ENCODE measurements at places on chromosomes 5 and 9.

GRCh38 chr5:172101547-172102217 is 86.3 kb downstream of the STK10 start:
- no peak for DNase-seq

DNA sequence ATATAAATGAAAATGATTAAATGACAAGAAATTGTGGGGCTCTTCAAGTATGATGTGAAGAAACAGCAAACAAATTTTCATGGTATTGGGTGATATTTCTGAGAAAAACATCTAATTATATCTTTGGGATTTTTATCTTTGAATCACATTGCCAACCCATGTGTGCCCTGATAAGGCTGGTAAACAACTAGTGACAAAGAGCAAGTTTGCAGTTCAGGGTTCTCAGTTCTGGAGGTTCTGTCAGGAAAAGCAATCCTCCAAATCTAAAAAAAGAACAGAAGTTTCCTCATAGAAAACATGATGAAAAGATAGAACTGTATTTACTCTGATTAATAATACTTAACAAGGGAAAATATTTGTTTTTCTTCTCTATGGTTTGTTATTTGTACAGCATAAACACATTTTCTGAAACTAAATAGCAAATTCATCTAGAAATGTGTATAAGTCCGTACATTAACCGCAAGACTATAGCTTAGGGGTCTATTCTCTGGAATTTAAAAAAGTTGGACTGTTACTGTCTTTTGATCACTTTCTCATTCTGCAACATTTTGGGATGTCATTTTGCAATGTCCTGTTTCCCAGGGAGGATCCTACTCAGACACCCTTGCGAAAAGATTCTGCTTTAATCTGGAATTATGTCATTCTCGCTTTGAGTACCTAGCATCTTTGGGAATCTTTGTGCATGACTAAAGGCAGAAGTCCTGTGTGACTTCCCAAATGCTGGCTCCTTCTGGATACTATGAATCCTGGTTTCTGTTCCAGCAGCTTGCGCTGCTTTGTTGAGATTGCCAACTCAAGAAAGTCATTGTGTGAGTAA is 308.5 kb downstream of the ADGRV1 start:
- DNase-seq = no peak

GRCh38 chr5:83251849-83252248 is 174.5 kb downstream of the XRCC4 start:
- DNase-seq = no peak

- DNase-seq = no peak
Measured at GRCh38 chr9:96514800-96515158, 64.8 kb downstream of the HABP4 start.

GRCh38 chr5:74446725-74447241 is 193.7 kb downstream of the ENC1 start:
- DNase-seq = no peak

DNA sequence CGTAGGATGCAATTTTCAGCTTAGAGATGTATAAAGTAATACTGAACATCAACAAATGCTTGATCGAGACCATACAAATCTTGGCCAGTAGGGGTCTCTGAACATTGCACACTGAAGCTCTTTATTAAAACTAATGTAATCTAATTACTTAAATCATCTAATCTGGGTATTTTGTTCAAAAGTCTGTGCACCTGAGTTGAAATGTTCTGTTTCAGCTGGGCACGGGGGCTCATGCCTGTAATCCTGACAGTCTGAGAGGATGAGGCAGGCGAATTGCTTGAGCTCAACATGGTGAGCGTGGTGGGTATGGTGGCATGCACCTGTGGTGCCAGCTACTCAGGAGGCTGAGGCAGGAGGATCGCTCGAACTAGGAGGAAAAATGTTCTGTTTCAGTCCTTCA is 41.0 kb downstream of the ESM1 start:
- DNase-seq = peak; percentile 1

DNA sequence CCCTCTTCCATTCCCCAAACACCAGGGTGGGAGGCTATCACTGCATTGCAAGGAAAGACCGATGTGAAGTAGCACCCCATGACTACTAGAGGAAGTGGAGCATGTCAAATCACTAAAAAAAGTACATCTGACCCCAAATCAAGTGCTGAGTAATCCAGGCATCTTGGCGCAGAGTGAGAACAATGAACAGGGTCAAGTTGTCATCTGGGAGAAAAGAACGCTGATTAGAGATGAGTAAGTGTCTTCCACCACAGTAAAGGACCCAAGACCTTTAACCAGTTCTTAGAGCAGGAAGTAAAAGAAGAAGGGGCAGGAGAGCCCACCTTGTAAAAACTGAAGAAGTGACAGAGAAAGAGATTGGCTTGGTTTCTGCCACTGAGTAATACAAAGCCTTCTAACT is 75.0 kb upstream of the RAD23B start:
- DNase-seq = no peak

- DNase-seq = no peak
Measured at GRCh38 chr5:80437326-80437725, 29.5 kb downstream of the ZFYVE16 start.

- no peak for DNase-seq
Measured at GRCh38 chr5:116358015-116358523, 216.6 kb downstream of the SEMA6A start.

- no peak for DNase-seq
Measured at GRCh38 chr5:125835293-125836172, 587.7 kb upstream of the GRAMD2B start.

DNA sequence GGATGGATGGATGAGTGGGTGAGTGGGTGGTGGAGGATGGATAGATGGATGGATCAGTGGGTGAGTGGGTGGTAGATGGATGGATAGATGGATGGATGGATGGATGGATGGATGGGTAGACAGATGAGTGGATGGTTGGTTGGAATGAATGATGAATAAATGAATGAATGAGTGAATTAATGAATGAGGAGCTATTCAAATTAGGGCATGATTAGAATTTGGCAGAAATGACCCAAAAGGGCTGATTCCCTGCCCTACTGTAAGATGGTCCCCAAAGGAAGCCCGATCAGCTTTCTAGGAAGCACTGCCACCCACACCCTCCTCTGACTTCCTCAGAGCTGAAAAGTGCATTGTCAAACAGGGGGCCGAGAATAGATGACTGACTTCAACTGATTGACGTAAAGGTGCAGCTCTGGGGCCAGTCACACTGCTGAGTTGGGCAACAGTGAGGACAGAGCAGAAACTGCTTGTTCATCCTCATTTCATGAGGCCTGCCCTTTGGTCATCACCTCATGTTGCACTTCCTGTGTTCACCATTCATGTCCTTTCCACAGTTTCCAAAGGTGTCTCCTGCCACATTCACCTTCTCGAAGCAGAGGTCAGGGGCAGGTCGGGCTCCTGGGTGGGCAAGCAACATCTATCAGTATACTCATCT is 34.3 kb downstream of the NIPAL4 start:
- DNase-seq = no peak

GRCh38 chr5:116068028-116068632 is 16.7 kb upstream of the COMMD10 start:
- peak; percentile 23 for DNase-seq

DNA sequence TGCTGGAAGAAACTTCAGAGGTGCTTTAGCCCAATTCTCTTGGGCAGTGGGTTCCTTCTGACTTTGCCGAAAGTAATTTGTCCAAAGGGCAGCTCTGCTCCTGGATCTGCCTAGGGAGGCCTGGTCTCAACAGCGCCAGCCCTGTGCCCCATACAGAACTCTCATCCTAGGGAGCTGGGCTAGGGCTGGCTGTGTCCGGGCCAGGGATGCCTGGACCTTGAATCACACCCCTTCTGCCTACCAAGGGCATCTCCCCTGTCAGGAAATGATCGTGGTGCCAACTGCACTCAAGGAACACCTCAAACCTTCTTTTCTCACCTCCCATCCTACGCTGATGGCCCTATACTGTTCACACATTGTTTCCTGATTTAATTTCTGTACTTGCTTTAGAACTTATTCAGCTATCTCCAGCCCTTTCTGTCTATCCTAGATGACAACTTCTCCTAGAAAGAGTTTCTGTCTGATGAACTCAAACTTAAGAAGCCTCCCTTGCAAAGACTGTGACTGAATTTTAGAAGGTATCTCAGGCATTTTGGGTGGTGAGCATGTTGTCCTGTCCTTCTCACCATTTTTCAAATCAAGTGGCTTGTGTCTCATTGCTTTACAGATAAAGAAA is 37.4 kb upstream of the NFIB start:
- no peak for DNase-seq

DNA sequence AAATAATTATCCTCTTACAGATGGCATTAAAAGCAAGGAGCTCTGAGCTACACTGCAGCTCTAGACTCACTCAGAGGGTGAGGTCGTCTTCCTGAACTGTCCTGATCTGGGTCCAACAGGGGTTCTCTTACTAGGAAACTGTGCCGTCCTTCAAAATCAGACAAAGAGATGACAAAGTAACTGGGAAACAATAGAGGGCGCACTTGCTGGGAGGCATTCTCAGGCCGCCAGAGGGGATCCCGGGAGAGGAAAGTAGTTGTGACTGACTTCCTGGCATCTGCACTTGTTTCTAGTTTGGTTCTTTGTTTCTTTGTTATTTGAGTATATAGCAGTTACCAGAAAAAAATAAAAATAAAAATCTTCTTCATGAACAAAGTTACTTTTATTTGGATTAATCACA is 142.9 kb upstream of the MSX2 start:
- DNase-seq = no peak

GRCh38 chr5:127766676-127767335 is 63.6 kb downstream of the CCDC192 start:
- no peak for DNase-seq

DNA sequence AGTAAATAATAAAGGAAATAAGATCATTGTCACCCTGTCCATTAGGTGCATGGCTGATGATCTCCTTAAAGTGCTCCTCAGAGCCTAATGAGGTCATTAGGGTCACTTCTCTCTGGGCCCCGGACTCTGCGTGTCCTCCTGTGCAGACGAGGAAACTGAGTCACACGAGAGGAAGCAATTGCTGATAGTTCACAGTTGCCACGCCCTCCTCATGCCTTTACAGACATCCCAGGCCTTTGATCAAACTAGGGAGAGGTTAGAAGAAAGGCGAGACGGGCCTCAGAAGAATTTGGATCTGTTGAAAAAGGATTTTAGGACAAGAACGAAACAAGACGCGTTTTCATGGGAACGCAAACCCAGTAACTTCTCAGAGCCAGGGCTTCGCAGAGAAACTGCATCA is 32.0 kb upstream of the MSX2 start:
- DNase-seq = no peak

DNA sequence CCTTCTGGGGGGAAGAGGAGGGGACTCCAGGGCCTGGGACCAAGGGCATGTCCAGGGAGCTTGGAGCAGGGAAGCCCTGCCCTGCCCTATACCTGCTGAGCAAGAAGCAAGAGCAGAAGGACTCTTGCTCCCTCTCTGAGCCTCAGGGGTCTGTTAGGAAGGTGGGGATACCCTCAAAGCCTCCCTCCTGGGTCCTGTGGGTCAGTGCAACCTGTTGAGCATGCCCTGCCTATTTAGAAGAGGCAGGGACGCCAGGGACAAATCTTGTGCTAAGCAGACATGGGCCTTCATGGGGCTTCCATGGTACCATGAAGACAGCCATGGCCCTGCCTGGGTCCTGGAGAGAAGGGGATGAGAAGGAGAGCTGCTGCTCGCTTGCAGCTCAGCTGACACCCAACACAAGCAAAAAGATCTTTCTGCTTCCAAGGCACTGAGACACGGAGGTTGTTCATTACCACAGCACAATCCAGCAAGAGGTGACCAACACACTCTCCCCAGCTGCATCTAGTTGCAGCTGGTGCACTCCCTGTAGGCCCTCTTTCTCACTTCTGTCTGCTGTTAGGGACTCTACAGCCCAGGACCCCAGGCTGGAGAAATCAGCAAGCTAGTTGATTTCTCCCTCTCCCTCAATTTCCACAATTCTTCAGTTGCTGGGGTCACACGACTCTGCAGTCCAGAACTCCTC is 39.3 kb downstream of the C9orf50 start:
- no peak for DNase-seq

- no peak for DNase-seq
Measured at GRCh38 chr5:180790020-180790419, 12.6 kb downstream of the MGAT1 start.

- DNase-seq = no peak
Measured at GRCh38 chr5:151214614-151215545, 9.0 kb downstream of the CCDC69 start.

DNA sequence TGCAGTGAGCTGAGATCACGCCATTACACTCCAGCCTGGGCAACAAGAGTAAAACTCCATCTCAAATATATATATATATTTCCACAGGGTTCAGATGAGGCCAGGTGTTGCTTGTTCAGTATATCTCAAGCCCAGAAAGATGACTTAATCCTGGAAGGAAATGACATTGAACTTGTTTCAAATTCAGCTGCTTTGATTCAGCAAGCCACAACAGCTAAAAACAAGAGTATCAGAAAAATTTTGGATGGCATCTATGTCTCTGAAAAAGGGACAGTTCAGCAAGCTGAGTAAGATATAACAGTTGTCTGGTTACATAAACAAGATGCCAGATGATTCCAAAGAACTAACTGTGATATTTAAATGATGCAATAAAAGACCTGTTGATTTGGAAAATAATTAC is 352.0 kb downstream of the KCTD16 start:
- no peak for DNase-seq

- no peak for DNase-seq
Measured at GRCh38 chr9:92175441-92175840, 60.2 kb upstream of the SPTLC1 start.

DNA sequence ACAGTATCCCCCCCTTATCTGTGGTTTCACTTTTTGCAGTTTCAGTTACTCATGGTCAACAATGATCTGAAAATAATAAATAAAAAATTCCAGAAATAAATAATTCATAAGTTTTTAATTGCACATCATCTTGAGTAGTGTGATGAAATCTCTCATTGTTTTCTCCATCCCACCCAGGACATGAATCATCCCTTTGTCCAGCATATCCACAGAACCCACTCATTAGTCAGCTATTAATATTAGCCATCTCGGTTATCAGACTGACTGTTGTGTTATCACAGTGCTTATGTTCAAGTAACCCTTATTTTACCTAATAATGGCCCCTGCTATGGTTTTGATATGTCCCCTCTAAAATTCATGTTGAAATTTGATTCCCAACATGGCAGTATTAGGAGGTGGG is 40.7 kb downstream of the FAM114A2 start:
- DNase-seq = no peak
